ENCODE measurements at places on chromosomes 3 and 15.

- DNase-seq, result peak; percentile 88
Observed at GRCh38 chr3:66428733-66429132, 72.1 kb downstream of the LRIG1 start.

GRCh38 chr3:107662124-107662507 is 139.4 kb downstream of the BBX start:
- DNase-seq, result no peak

DNA sequence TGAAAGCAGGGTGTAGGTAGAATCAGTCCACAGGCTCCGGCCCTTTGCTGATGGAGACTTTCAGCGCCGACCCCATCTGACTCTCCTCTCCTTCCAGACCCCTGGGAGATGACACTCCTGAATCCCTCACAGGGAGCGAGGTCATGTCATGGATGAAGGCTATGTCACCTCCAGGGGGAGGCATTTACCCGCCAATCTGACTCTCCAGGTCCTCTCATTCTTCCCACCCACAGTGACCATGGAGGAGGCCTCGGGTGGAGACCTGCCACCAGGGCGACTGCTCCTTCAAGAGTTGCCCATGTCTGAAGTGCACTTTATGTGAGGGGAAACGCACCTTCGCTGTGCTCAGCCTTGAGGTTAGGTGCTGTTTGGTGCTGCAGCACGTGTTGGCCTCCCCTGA is 112.7 kb downstream of the KLF13 start:
- peak; percentile 86 for DNase-seq

GRCh38 chr3:195069501-195070251 is 201.3 kb downstream of the XXYLT1 start:
- peak; percentile 72 for DNase-seq

- no peak for DNase-seq
Observed at GRCh38 chr3:157905885-157906284, 200.3 kb downstream of the SHOX2 start.

- DNase-seq, result no peak
Observed at GRCh38 chr15:89533861-89534544, 37.6 kb upstream of the RHCG start.

- no peak for DNase-seq
Observed at GRCh38 chr3:196227121-196227561, 10.8 kb downstream of the SLC51A start.

DNA sequence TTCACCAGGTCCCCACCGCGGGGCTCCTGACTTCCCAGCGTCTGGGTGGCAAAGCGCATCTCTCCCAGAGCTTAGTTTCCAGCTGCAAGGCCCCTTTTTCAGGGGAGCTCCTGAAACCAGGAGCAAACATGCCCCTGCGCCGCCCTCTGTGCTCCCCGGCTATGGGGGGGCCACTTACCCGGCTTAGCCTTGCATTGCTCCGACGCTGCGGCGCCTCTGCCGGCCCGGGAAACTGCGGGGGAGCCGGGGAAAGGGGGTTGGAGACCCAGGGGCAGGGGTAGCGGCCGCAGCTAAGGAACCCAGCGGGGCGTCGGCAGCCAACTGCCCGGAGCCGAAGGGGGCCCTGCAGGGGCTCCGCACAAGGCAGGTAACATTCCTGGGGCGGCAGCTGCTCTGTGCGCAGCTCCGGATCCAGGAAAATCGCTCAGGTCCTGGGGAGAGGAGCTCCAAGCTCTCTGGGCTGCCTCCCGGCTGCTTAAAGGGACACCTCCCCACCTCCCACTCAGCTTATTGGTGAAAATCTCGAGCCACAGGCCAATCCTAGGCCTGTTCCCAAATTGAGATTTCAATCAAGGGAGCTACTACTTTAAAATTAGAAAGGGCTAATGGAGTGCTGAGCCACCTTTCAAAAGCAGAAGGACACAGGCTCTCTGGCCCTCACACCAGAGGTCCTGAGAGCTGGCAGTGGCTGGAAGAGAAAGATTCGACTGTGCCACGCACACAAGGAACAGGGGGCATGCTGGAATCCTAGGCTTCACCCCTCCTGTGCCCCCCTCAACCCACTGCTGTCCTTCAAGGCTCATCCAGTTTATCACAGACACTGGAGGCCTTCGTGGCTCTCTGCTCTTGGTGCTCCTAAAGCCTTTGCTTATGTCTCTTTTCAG is 42.7 kb upstream of the PRICKLE2 start:
- DNase-seq, result peak; percentile 55

DNA sequence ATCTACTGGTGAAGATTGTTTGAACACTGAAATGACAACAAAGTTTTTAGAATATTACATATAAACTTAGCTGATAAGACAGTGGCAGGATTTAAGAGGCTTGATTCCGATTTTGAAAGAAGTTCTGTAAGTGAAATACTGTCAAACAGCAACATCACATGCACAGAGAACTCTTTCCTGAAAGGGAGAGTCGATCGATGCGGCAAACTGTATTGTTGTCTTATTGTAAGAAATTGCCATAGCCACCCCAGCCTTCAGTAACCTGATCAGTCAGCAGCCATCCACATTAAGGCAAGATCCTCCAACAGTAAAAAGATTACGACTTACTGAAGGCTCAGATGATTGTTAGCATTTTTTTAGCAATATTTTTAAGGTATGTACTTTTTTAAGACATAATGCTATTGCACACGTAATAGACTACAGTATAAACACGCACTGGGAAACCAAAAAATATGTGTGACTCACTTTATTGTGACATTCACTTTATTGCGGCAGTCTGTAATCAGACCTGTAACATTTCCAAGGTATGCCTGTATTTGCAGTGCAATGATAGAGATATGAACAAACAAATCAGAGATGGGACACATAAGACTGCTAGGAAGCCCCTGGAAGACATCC is 225.6 kb upstream of the UBE2E1 start:
- DNase-seq, result no peak

DNA sequence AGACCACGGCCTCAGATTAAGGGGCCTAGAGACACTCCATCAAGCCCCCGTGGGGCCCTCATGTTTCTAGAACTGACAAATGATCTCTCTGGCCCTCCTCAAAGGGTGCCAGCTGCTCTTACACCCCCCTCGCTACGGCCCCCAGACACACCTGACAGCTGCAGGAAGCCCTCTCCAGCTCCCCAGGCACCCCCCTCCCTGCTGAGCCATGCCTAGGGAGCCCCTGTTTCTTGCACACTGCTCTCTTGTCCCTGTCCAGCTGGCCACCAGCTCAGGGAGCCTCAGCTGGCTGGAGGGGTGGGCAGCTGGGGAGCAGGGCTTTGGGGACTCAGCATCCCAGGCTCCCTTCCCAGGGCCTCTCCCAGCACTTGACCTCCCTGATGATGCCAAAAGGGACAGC is 14.8 kb downstream of the TNK2 start:
- DNase-seq, result no peak

DNA sequence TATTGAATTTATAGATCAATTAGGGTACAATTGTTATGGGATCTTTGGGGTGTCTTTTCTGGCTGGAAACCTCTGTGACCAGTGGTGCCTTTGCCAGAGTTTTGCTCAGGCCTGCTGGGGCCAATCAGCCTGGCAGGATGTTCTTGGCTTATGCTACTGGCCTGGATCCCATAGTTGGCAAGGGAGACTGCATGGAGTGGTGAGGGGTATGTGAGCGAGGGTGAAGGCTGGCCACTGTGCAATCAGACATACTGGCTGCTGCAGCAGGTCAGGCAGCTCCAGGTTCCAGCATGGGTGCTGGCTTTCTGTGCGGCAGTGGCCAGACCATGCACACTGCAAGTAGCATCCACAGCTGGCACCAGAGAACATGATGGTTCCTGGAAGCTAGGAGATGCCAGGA is 1053.2 kb upstream of the GBE1 start:
- no peak for DNase-seq

GRCh38 chr3:60504827-60505457 is 746.3 kb downstream of the FHIT start:
- DNase-seq, result no peak

DNA sequence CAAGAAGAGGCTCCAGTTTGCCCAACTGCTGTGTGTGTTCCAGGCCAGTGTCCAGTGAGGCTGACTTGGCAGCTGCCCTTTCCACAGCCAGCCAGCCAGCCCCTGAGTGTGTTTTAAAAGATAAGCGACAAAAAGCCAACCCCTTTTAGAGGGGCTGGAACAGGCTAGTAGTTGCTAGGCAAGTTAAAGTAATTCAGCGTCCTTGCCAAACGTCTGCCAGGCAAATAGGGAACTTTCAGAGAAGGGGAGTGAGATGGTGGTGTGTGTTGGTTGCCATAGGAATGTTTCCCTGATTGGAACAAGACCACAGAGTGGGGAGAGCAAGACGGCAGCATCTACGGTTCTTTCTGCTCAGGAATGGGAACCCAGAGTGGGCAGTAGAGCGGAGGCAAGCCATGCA is 86.3 kb downstream of the TMEM108 start:
- DNase-seq, result no peak

GRCh38 chr3:150264561-150265279 is 143.4 kb upstream of the TSC22D2 start:
- no peak for DNase-seq

DNA sequence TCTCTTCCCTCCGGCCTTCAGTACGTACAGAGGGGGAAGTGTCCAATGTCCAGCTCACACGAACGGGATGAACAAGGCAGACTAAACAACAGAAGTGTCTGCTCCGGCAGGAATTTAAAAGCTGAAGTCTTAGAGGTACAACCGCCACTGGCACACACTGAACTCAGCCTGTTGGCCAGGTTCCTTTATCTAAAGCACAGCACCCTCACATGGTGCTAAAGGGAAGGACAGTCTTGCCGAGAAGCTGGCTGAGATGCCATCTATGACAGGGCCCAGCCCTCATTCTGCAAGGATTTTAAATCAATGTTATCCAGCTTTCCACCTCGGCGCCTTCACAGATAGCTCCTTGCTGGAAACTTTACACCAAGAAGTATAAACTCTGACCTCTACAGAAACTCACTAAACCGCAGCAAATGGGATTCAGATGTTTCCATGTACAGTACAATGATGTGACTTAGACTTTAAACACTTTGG is 2.8 kb downstream of the ADAMTS17 start:
- DNase-seq, result peak; percentile 89

DNA sequence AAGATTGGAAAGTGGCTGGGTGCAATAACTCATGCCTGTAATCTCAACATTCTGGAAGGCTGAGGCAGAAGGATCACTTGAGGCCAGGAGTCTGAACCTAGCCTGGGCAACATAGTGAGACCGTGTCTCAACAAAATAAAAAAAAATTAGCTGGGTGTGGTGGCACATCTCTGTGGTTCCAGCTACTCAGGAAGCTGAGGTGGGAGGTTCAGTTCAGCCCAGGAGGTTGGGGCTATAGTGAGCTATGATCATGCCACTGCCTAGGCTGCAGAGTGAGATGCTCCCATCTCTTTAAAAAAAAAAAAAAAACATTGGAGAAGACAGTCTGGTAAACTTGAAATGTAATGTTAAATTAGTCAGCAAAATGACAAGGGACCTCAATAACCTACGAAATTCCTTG is 57.9 kb downstream of the STAG1 start:
- DNase-seq, result no peak

DNA sequence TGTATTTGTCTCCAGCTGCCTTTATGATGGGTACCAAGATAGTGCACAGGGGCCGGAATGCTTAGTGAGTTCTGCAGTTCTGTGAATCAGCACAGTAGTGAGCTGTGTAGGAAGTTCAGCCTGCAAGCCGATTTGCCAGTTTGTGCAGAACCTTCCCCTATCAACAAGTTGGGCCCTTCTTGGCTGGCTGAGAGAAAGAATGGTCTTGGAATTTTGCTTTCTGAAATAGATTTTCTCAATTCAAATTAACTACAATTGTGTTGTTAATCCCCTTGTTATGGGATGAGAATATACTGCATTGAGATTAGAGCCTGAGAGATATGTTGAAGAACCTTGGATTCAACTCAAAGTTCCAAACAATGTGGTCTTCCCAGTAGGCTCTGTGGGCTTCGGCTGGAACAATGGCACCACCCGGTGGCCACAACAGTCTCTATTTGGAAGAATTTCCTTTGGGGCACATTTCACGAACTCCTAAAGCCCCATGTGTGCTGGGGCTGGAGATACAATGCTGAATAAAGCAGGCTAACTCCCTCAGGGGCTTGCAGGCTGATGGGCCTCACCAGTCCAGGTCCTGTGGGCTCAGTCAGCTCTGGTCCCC is 59.1 kb downstream of the TRIM42 start:
- DNase-seq, result peak; percentile 32

DNA sequence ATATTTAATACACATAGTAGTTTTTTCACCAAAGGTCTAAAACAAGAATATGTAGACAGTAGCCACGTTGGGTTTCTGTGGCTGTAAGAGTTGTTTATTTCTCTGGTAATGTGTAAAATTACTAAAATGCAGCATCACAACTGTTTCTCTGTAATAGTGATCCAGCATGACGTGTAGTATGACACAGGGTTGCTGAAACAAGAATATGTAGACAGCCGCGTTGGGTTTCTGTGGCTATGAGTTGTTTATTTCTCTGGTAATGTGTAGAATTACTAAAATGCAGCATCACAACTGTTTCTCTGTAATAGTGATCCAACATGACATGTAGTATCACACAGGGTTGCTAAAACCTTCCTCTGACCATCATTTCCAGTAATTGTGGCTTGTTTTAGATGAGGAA is 153.6 kb upstream of the ZNF717 start:
- DNase-seq, result no peak

DNA sequence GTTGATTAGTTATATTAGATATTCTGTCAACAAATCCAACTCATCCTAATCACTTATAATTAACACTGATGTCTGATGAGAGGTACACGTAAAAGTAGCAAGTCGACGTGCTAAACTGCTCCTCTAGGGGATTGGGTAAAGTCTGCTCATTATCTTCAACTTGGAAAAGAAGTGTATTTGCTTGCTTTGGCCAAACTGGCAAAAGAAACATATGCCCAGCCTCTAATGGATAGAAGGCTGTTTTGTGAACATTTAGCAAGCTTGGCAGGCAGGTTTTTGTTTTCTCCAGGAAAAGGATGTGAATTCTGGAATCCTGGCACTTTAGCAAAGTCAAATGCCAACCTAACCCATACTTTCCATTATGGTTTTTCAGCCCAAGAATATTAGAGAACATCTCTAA is 264.8 kb downstream of the TBL1XR1 start:
- no peak for DNase-seq

DNA sequence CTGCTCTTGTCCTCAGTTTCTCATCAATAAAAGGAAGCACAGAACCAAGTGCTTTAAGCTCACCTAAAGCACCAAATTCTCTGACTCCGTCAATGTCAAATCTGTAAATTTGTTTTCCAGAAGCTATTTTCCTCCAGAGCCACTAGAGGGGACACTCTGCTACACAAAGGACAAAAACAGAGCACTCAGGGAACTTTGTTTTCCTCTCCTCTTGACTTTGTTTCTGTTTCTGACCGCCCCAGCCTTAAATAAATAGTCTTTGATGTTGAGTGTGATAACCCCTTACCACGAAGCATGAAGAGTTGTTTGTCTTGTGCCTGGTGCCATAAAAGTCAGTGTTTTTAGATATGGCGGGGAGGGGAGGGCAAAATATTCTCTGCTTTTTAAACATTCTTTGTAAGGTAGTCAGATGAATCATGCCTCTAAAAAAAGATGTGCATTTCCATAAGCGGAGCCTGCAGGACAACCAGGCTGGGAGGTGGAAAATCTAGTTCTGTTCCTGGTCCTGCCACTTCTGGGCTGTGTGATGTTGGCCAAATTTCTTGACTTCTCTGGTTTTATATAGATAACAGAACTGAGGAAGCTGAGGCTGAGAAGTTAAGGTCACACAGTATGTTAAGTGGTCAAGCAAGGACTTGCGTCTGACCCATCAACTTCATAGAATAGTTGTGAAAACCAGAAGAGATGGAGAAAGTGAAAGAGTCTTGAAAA is 7.3 kb upstream of the ZBTB38 start:
- no peak for DNase-seq

GRCh38 chr3:61954097-61954540 is 392.7 kb downstream of the PTPRG start:
- no peak for DNase-seq
